ENCODE measurements at places on chromosomes 16 and 17.

DNA sequence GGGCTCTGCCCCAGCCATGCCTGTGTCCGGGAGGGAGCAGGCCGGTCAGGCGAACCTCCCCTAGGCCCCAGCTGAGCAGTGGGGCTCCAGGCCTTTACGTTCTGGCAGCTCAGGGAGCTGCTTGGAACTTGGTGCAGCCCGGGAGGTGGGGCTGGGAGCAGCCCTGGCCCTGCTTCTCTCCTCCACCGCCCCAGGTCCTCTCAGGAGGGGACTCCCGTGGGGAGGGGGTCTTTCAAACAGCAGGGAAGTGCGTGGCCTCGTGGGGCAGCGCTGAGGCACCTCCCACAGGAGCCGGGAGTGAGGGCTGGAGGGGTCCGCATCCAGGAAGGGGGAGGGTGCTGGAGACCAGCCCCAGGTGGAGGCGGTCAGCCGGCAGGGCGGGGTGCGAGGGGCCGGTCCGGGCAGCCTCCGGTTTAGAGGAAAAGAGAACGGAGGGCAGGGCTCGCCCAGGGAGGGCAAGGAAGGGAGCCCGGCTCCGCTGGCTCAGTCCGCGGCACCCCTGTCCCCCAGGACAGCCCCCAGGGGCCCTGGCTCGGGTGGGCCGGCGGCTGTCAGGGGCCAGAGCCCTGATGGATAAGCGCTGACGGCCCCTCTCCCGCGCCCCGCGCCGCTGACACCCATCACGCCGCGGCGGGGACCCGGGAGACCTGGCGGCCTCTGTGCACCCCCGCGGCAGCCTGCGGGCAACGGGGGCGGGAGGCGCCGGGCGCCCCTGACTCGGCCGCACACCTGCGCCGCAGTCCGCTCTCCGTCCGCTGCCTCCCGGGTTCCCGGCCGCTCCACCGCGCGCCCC lies 587 bp upstream of the PRR35 start:
- DNase-seq, result no peak
- peak overlapping the region; percentile 36 for H3K4me3 ChIP-seq

DNA sequence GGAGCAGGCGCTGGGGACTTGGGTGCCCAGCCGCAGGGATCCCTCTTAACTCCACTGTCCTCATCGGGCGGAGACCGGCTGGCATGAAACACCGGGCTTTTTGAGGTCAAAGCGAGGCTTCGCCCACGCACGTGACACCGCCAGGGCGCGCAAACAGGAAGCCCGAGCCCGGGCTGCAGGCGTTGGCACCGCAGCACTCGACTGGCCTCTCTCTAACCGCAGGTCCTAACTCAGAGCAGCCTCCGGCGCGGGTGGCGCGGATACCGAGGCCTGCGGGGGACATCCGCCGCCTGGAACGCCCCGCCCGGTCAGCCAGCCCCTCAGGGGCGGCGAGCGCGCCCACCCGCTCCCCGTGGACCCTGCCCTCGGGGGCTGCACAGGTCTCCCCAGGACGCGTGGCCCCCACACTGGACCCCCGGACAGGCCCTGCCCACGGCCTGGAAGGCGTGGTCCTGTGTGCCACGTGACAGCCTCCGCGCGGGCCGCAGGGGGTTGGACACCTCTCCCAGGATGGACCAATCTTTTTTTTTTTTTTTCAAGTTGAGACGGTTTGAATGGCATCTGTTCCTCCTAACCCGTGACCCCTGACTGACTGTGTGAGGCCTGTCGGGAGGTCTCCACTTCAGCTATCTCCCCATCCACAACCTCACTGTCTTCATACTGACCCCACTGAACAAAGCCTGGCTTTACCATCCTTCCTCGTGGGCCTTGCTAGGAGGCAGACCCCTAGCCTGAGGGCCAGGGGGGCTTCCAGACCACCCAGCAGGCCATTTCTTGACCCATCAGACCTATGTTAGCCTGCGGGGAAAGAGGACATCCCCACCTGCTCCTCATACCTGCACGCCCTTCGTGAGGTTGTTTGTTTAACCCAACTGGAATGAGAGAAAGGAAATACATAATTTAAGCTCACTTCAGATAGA lies 8.4 kb upstream of the SLC47A2 start:
- H3K27me3 ChIP-seq, result peaks cover 16% of the 10 kb centered on the region
- peak overlapping the region; percentile 42 for H3K27ac ChIP-seq

DNA sequence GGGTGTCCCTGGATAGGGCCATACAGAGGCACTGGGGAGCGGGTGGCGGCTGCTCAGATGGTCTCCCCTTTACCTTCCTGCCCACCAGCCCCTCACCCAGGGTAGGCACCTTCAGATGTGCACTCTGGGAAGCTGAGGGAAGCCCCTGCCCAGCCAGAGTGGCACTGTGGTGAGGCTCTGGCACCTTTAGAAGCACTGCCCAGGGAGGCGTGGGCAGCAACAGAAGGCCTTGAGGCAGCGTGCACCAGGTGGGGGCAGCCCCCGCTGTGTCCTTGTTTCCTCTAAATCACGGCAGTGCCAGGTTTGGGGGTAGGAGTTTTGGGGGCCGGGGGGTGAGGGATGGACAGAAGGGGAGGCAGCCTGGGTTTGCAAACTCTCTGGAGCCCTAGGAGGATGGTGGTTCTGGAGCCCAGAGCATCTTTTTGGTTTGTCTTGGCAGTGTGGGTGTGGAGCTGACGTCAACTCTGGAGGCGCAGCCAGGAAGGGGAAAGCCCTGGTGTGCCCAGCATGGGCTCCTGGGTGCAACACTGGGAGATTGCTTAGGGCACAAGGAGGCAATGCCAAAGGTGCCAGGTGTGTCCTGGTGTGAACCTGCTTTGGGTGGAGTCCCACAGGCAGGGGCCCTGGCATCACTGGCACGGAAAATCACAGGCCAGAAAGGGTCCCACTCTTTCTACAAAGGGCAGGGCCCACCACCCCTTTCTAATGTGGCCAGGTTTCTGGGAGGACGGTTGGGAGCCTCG lies 23.1 kb upstream of the CDC42EP4 start:
- no peaks in the 10 kb centered on the region for H3K27me3 ChIP-seq
- no peaks in the 10 kb centered on the region for H3K4me1 ChIP-seq
- H3K27ac ChIP-seq, result peak overlapping the region; percentile 31
- H3K36me3 ChIP-seq, result peaks cover 7% of the 10 kb centered on the region
- no peak overlapping the region for H3K4me3 ChIP-seq
- no peak for DNase-seq

GRCh38 chr17:17681744-17682292 lies 560 bp downstream of the RAI1 start:
- peak overlapping the region; percentile 96 for H3K4me3 ChIP-seq
- peaks cover 42% of the 10 kb centered on the region for H3K4me1 ChIP-seq
- peak overlapping the region; percentile 98 for H3K27ac ChIP-seq
- H3K36me3 ChIP-seq, result peaks cover 5% of the 10 kb centered on the region
- DNase-seq, result peak; percentile 41

GRCh38 chr17:38620551-38621277 lies 15.0 kb upstream of the SRCIN1 start:
- peaks cover 58% of the 10 kb centered on the region for H3K27me3 ChIP-seq
- H3K4me1 ChIP-seq, result peaks cover 2% of the 10 kb centered on the region
- no peak for DNase-seq

DNA sequence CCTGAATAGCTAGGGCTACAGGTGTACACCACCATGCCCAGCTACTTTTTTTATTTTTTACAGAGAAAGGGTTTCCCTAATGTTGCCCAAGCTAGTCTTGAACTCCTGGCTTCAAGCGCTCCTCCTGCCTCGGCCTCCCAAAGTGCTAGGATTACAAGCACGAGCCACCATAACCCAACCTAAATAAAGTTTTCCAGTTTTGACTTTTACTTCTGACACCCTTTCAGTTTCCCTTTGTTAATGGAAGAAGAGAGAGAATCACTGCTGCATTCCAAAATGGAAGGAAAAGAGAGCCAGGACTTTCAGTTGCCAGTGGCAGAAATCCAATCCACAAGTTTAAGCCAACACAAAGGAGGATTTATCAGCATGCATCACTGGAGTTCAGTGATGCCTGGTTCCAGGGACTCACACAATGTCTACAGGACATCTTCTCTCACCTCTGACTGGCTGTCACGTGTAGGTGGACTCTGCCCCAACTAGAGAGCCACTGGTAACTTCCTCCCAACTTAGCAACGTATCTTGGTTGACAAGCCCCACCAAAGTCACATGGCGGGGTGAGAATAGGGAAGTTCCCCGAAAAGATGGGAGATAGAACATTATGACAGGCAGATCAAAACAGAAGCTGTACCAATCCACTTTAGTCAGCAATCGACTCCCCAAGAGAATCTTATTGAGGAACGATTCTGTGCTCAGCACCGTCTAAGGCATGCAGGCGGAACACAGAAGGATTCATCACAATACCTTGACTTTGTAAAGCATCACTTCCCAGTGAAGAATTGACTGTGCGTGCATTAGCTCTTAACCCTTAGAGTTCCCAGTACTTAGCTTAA lies 46.5 kb downstream of the GAS7 start:
- peaks cover 4% of the 10 kb centered on the region for H3K36me3 ChIP-seq
- DNase-seq, result peak; percentile 59
- H3K27me3 ChIP-seq, result no peaks in the 10 kb centered on the region

DNA sequence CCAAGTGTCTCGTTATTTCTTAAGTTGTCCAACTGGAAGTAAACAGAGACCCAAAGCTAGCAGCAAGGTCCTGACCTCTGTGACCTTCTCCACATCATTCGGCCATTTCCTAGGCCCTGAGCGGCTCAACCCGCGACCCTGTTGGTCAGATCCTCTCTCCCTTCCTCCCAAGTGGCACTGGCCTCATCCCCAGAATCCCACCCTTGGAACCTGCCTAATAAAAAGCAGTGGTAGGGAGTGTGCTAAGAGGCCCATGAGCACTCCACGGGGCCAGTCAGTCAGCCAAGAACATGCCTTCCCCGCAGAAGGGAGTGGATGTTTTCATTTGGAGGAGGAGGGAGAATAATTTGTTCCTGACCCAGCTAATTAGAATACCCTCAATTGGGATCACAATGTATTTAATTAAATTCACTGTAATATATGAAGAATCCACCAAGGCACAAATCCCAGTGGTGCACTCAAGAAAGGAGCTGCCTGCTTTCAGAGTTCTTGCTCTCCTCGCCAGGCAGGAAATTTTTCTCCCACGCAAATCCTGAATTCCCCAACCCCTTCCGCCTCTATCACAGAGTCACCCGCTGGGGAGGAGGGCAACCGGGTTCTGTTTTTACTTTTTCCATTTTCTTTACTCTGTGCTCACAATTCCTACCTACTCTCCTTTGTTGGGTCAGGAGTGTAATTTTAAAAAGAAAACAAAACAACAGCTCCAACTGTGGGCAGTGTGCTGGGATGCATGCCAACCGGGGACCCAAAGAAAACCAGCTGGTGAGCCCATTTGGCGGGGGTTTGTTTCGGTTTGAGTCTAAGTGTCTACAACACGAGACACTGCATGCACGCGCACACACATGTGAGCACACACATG lies 153.4 kb downstream of the ZFHX3 start:
- H3K4me1 ChIP-seq, result no peaks in the 10 kb centered on the region
- H3K27ac ChIP-seq, result no peak overlapping the region
- H3K4me3 ChIP-seq, result no peak overlapping the region
- H3K27me3 ChIP-seq, result no peaks in the 10 kb centered on the region
